ENCODE measurements at places on chromosomes 5 and 9. TPM values are rescaled to one million over a fixed set of nuclear protein-coding genes. Genes with fewer than 3 reads are reported as not detected.

The GM2A gene
- polyA plus RNA-seq = 4.7 TPM

The PCDHGB5 gene
- polyA plus RNA-seq = 0.14 TPM

DNA sequence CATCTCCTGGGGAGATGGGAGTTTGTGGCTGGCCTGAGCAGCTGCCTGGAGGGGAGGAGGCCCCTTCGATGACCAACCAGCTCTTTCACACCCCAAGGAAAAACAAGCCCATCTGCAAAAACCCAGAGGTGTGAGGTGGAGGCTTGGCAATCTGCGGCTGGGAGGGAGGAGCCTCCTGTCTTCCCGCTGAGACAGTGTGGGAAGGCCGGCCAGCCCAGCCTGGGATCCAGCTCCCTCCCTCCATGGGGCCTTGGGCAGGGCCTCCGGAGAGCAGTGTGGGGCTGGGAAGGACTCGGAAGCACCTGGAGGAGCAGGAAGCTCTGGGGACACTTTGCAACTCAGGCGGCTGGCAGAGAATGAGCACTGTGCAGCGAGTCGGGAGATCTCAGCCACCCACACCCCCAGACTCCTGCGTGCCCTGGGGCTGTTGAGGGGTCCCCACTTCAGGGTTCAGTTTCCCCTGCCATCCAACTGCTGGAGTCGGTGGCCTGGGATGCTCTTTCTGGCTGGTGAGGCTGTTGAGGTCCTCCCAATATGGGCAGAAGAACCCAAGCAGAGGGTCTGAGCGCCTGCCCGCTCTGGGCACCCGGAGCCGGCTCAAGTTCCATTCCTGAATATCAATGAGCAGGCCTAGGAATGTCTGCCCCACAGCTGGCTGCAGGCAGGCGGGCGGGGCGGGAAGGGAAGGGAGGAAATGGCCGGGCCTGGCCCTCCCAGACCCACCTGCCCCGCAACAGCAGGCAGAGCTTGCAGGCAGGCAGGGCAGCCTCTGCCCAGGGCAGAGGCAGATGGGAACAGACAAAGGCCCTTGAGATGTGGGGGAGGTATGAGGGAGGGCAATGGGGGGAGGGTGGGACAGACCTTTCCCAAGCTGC is 101.1 kb downstream of the FGF18 start:
- DNase-seq = no peak

DNA sequence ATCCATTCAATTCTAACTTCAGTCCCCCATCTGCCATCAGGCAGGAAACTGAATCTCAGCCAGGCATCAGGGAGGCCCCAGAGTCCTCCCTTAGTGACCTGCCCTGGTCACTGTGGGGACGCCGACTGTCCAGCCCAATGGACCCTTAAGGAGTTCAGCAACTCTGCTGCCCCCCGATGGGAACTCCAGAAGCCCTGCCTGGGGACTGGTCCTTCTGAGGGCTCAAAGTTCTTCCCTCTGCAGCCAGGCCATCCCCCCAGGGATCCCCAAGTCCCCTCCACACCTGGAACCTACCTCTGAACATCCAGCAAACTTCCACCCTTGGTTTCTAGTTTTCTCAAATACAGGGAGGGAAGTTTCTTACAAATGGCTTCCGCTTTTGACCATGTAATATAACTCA is 76.8 kb downstream of the UBE2QL1 start:
- no peak for DNase-seq

The RFX3 gene
- 5.3 TPM for polyA plus RNA-seq

The LCN1 gene
- not detected for polyA plus RNA-seq

GRCh38 chr9:128371630-128372117 is 500 bp downstream of the URM1 start:
- DNase-seq = no peak

DNA sequence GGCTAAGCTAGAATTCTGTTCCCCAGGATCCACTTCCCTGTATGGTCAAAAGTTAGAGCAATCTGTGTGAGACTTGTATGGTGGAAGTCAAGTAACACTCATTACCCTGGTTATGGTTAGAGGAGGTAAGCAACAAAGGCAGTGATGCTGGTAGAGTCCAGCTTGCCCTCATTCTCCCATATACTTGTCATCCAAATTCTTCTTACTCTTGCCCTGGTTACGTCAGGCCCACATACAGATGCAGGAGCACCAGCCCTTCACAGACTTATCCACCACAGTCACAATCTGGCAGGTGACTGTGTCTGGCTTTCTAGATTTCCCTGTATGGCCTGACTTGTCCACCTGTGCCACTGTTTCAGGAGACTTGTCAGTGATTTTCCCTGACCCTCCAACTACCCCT is 35.4 kb downstream of the PGGT1B start:
- no peak for DNase-seq

DNA sequence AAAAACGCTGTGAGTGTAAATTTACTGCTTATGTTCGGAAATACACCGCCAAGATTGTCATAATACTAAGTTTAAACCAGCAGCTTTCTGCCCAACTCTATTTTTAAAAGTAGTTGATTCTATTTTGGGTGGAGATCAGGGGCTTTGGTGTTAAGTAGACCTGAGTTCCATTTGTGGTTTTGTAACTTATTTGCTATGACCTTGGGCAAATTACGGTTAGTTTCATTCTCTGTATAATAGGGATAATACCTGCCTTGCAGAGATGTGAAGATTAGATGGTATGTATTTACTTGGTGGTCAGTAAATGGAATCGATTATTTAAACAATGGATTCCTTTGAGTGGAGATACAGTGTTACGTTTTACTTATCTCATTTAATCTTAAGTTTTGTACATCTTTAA is 1.6 kb downstream of the RAD23B start:
- DNase-seq = no peak

DNA sequence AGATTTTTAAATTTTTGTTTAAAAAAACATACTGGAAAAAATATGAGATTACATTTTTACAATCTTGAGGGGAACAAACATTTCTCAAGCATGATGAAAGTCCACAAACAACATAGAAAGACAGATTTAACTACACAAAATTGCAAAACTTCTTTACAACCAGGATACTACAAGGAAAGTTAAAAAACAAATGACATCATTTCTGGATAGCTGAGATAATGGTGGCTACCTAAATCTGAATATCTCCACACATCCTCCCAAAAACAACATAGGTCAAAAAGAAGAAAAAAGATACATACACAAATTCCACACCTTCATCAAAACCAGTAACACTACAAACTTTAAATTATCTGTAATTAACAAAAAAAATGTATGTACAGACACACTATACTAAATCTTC is 120.8 kb upstream of the TNPO1 start:
- no peak for DNase-seq

Measured in CD8-positive, alpha-beta memory T cell (primary cell).